Fibroblast of pulmonary artery (primary cell): ENCODE measurements at places on chromosomes 13 and 19.

- DNase-seq: no peak
Observed at GRCh38 chr19:14514215-14514863, 3.9 kb downstream of the DNAJB1 start.

DNA sequence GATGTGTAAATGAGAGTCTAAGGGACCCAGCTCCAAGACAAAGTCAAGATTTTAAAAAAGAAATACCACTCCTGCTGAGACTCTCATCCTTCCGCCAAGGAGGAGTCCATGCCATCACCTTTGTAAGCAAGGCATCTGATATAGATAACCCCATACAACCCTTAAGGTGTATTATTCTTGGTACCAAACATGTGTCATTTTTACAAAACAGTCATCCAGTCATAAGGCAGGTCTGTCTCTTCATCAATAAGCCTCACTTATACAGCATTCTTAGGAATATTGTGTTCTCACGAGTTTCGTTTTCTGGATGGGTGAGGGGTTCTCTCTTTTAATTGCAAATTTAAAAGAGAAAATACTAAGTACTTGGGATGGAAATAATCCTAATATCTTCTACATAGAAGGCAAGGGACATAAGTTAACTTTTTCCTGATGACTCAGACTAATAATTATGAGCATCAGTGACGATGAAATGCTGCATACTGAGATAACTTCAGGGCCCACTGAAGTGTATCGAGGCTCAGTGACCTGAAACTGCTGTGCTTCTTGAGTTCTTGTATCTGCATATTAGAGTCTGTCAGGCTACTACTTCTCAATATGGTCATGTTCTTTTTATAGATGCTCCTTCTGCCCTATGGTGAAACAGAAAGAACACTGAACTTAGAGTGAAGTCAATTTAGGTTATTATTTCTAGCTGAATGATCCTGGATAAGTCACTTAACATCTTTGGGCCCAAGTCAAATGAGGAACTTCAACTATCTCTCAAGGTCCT lies 166.6 kb downstream of the KLF12 start:
- no peak for DNase-seq

GRCh38 chr13:41458761-41459431 lies 1.5 kb downstream of the RGCC start:
- DNase-seq: peak; percentile 85

GRCh38 chr13:94656766-94657165 lies 55.1 kb downstream of the GPR180 start:
- DNase-seq: peak; percentile 78

- DNase-seq: no peak
Observed at GRCh38 chr19:58204566-58204965, 21.7 kb downstream of the ZNF274 start.

DNA sequence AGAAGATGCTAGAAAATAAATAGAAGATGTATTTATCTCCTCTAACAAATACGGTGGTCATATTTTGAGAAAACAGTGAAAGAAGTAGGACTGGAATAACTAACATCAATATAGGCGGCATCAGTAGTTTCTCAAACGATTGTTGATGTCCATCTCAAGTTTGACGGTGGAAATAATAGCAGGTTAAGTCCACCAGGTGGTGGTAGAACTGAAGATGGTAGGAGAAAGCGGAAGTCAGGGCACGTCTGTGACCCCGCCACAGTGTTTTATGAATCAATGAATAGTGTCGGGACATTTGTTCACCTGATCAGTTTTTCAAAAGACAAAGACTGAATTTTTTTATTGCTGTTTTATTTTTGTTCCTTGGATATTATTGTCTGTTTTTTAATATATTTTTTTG lies 706.4 kb upstream of the SLC10A2 start:
- DNase-seq: no peak

DNA sequence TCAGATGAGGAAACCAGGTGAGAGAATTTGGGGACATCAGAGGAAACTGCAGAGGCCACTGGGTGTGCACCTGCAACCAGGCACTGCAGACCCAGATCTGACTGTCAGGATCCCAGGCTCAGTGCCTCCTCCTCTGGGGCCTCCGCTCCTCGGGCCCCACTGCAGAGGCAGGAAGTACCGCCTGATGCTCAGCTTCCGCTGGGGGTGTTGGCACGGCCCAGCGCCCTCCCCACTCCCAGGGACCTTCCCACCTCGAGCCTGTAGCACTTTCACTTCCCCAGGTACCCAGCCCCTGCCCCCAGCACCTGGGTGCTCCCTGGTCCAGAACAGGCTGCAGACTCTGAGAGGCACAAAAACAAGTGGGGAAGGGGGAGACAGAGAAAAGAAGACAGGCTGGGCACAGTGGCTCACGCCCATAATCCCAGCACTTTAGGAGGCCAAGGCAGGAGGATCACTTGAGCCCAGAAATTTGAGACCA lies 1.4 kb upstream of the CD37 start:
- no peak for DNase-seq

GRCh38 chr19:38831142-38831605 lies 420 bp downstream of the ECH1 start:
- DNase-seq: peak; percentile 86

DNA sequence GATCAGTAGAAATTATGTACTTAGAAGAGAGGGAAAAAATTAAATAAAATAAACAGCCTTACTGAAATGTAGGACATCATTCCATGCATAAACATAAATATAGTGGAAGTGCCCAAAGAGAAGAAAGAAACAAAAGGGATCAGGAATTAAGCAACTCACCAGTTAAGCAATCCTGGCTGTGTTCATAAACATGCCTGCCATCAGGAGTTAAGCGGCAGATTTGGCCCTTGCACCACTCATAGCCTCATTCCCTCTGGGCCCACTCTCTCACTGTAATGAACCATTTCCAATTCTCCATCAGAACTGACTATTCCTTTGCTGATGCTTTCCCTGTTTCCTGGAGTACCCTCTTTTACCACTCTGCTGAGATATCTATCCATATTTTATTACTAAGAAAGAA lies 281.4 kb downstream of the LHFPL6 start:
- DNase-seq: peak; percentile 79

DNA sequence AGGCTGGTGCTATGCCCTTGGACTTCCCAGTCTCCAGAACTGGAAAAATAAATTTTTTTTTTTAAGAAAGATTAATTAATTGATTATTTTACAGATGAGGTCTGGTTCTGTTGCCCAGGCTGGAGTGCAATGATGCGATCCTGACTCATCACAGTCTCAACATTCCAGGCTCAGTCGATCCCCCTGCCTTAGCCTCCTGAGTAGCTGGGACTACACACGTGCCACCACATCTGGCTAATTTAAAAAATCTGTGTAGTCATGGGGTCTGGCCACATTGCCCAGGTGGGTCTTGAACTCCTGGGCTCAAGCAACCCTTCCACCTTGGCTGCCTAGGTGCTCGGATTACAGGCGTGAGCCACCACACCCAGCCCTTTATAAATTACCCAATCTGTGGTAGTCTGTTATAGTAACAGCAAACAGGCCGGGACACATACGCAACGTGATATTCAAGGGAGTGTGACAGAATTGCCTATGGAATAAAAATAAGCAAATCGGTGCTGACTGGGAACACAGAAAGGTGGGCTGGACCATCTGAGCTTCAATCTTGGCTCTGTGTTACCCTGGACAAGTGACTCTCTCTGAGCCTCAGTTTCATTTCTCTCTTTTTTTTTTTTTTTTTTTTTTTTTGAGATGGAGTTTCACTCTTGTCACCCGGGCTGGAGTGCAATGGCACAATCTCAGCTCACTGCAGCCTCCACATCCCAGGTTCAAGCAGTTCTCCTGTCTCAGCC lies 42.8 kb downstream of the PIN1 start:
- peak; percentile 29 for DNase-seq

DNA sequence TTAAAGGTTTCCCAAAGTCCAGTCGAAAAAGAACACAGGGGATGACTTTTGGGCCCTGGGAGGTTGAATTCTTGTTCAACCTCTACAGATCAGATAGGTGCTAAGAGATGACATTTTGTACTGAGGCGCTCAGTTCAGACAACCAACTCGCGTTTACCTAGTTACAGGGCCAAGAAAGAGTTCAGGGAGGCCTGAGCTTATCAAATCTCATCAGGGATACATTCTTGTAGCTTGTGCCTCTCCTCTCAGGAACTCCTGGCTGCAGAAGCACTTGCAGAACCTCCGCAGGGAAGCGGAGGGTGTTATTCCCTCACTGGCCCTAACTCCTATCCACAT lies 825 bp downstream of the ZNF776 start:
- DNase-seq: no peak

- peak; percentile 49 for DNase-seq
Observed at GRCh38 chr19:58033741-58034476, at the start of gene ZSCAN1. ZSCAN1 (plus strand) TSS chr19:58034025; CDS start chr19:58037837, 3,812 bp downstream.

- no peak for DNase-seq
Observed at GRCh38 chr13:42394711-42395085, 122.7 kb downstream of the AKAP11 start.

DNA sequence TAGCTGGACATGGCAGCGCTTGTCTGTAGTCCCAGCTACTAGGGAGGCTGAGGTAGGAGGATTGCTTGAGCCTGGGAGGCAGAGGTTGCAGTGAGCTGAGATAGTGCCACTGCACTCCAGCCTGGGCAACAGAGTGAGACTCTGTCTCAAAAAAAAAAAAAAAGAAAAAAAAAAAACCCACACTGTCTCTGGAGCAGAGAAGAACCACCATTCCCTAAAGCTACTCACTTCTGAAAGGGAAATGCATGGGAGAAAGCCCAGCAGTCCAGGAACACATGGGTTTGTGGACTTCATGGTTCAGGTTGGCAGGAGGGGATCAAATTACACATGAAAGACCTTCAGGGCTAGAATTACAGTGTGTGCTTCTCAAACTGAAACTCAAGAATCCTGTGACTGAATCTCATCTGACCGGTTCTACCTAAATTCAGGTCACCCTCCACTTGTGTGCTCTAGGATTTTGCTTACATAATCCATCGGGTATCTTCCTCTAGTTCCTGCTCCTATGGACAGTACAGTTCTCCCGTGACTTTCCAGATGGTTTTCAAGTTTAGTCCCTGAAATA lies 30.2 kb upstream of the CPB2 start:
- no peak for DNase-seq

- no peak for DNase-seq
Observed at GRCh38 chr13:87709947-87710346, 38.8 kb downstream of the SLITRK5 start.

- no peak for DNase-seq
Observed at GRCh38 chr13:24734950-24735349, 29.0 kb upstream of the RNF17 start.

DNA sequence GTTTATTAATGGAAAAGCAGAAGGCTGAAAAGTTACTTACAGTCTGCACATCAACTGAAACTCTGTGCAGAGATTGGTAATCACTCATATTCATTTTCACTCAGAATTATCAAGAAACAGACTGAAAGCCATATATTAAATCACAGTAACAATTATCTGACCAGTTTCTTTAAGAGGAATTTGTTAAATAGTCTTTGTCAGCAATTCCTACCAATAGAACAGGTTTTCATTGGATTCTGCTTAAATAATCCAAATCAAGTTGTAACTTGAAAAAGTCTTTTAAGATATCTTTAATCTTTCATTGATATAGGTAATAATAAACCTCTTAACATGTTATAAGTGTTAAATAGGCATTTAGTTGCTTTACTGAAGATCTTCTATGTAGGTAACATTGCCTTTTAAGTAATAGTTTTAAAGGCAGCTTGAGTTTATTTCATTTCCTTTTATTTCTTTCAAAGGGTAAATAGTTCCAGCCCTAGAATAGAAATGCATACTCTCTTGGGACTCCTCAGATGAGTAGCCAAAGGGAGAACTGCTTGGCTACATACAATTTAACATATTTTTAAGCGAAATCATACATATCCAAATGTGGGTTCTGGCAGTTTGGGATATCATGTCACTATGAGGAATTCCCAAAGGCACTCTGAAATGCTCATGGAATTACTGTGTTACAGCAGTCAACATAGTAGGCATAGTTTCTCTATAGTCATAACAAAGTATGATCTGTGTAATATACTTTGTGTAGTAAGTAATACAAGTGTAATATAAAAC lies 326.0 kb upstream of the SPRY2 start:
- peak; percentile 56 for DNase-seq

DNA sequence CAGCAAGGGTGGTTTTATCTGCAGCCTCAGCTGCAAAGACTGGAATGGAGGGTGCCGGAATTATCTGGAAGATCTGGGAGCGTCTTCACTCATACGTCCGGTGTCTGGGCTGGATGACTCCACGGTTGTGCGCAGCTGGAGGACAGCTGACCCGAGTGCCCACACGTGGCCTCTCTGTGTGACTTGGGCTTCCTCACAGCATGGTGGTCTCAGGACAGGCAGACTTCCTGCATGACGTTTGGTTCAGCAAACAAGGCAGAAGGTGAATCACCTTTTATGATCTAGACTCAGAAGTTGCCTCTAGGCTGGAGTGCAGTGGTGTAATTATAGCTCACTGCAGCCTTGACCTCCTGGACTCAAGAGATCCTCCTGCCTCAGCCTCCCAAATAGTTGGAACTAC lies 33.2 kb downstream of the CACNG6 start:
- DNase-seq: no peak

GRCh38 chr19:45613926-45614725 lies 12.1 kb upstream of the GPR4 start:
- peak; percentile 91 for DNase-seq

GRCh38 chr13:20431080-20431479 lies 94.6 kb downstream of the CRYL1 start:
- no peak for DNase-seq

DNA sequence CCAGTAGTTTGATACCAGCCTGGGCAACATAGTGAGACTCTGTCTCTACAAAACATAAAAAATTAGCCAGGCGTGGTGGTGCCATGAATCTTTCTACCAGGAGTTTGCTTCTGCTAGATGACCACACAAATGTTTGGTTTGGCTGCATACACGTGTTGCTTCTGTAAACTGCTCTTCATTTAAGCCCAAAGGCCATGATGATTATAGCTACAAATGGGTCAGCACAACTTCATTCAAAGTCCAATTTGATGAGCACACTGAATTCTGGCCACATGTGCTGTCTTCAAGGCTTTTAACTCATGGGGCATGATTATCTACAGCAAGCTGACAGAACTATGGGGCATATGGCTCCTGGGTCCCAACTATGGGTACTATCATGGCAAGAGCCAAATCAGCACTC lies 46.3 kb upstream of the DCT start:
- no peak for DNase-seq

DNA sequence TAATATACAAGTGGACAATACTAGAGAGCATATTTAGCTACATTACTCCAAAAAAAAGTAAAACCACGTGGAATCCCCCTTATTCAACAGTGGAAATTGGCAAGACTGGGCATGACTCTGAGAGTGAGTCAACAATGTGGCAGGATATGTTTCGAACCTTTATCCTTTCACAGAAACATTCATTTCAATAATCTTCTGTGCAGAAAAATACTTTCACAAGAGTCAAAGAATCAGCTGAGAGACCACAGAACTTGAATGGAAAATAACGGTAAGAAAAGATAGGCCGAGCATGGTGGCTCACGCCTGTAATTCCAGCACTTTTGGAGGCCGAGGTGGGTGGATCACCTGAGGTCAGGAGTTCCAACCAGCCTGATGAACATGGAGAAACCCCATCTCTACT lies 25.1 kb upstream of the CD70 start:
- DNase-seq: peak; percentile 36

DNA sequence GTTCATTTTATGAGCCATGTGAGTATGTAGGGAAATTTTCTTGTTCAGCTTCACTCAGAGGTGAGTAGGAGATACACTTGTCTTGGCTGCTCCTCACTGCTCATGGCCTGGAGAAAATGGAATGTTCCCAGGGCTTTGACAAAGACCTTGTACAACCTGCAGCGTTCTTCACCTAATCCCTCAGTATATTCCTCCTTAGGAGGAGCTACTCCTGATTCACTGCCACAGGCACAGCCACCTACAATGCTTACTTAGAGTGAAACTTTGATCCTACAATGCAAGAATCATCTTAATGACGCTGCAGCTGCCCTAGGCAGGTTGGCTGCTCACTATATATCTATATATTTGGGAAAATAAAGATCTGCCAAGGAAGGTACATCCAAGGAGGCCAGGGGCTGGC lies 364.2 kb downstream of the KLF5 start:
- DNase-seq: no peak
